ENCODE measurements at places on chromosomes 12 and 14.

- DNase-seq, result no peak
Observed at GRCh38 chr14:89443042-89443629, 26.1 kb upstream of the FOXN3 start.

GRCh38 chr14:91754819-91755218, 22.9 kb upstream of the CATSPERB start:
- DNase-seq, result no peak

DNA sequence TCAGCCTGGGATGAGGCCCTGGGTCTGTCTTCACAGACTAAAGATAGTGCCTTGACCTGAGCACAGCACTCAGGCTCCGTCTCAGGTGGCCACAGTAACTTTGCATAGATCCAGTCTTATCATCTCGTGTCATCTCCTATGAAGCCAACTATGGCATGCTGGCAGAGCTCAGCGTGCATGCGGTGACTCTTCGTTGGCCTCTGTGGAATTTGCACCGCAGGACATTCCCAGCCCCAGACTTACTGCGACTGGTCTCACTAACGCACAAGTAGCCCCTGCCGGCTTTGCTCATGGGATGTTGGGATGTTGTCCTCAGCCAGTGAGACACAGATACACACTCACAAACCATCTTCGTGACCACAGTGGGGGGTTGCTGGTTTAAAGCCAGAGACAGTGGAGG, 199.6 kb downstream of the CHST11 start:
- no peak for DNase-seq

- no peak for DNase-seq
Observed at GRCh38 chr14:95396221-95396620, 76.5 kb upstream of the CLMN start.

- DNase-seq, result no peak
Observed at GRCh38 chr12:52806821-52807543, 6.9 kb downstream of the KRT4 start.

DNA sequence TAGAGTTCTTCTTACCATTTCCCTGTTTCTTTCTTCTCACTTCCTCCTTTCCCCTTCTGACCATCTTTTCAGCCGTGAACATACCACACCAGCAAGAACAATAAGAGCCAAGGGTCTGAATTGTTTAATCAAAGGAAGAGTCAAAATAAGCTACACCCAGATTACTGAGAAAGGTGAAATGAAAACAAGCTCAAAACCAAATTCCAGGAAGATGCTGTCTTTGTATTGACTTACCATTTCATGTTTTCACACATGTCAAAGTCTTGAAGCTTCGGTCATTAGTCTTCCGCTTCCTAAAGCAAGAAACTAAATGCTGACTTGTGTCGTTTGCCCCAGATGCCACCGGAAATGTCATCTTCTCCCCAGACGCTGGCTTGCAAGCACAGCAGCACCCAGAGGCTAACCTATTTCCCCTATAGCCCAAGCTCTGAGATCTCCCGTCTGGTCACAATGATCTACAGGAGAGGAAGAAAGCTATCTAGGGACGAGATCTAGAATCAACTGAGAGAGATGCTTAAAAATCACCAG, 136.5 kb upstream of the AMIGO2 start:
- peak; percentile 53 for DNase-seq

- no peak for DNase-seq
Observed at GRCh38 chr14:52338051-52338681, 24.1 kb downstream of the PTGER2 start.

DNA sequence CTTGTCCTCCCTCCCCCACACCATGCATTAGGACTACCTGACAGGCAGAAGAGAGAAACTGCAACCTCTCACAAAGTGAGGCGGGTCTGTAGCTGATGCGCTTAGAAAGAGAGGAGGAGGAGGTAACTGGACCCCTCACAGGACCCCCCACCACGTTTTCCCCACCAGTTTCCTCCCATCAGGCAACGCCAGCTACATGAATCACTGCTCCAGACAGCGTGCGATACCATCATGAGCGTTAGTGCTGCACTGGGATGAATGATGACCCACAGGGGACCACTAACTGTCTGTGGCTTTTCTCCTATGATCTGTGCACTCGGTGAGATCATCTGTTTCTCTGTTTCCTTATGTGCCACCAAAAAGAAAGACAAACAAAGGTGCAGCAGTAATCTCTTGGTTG, 77.7 kb downstream of the KCNK10 start:
- DNase-seq, result no peak

DNA sequence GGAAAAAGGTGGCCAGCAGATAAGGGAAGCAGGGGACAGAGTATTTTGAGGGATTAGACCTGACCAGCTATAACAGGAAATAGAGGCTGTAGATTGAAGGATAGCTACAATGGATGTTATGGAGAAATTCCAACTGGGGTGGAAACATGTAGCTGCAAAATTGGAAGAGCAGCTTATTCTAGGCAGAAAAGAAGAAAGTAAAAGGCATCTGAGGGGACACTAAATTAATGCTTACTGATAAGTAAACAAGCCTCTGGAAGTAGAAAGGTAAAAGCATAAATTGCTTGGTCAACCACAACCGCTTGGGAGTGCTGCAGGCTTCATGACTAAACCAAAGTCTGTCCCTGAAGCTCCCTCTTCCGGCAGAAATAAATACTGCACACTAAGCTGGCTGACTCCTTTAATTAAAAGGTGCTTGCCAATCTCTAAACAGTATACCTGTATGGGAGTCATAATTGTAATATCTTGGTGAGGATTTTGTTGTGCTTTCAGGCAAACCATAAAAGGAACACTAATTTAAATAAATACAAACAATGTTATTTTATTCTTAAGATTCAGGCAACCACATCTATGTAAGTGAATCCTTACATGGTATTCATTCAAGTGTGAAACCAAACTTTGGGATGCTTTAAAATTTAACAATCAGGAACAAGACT, 7.7 kb downstream of the UBC start:
- DNase-seq, result peak; percentile 91

DNA sequence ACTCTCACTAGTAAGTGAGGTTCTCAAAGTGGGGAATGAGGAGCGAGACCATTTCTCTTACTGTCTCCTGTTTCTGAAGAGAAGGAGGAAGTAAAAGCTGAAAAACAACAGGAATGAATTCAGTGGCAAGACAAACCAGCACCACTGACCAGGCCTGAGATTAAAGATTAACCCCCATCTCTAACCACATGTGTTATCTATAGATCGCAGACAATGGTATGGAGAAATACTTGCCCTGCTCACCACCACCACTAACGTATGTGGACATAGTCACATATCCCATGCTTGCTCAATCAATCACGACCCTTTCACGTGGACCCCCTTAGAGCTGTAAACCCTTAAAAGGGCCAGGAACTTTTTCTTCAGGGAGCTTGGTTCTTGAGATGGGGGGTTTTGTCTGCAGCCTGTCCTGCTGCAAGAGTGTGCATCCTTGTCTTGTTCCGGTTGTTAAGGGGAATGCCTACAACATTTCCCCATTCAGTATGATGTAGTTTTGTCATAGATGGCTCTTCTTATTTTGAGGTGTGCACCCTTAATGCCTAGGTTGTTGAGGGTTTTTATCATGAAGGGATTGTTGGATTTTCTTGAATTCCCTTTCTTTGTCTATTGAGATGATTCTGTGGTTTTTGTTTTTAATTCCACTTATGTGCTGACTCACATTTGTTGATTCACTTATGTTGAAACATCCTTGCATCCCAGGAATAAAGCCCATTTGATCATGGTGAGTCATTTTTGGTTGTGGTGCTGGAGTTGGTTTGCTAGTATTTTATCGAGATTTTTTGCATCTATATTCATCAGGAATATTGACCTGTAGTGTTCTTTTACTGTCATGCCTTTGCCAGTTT, 698.8 kb upstream of the LMO3 start:
- DNase-seq, result no peak

DNA sequence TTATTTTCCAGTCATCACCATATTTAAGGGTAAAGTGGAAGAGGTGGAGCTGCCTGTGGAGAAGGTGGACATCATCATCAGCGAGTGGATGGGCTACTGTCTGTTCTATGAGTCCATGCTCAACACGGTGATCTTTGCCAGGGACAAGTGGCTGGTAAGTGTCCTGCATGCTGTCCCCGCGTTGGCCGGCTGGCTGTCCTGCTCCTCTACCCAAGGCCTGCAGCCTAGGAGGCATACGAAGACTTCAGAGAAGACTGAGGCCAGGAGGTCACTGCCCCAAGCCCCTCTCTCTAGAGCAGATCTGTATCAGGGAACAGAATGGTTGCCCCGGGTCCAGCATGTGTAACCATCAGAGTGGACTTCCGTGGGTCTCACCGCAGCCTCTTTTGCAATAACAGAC, 77.7 kb downstream of the PRMT8 start:
- no peak for DNase-seq

GRCh38 chr12:107632246-107632645, 53.4 kb upstream of the PWP1 start:
- no peak for DNase-seq
